Renal cortical epithelial cell (primary cell): ENCODE measurements at places on chromosomes 11 and 22. TPM values are rescaled to one million over a fixed set of nuclear protein-coding genes. Genes with fewer than 3 reads are reported as not detected.

GRCh38 chr11:35040221-35040942, 98.6 kb upstream of the CD44 start:
- peak; percentile 71 for DNase-seq

- no peak for DNase-seq
These were observed 45.4 kb downstream of the MYO7A start for GRCh38 chr11:77173494-77173893.

DNA sequence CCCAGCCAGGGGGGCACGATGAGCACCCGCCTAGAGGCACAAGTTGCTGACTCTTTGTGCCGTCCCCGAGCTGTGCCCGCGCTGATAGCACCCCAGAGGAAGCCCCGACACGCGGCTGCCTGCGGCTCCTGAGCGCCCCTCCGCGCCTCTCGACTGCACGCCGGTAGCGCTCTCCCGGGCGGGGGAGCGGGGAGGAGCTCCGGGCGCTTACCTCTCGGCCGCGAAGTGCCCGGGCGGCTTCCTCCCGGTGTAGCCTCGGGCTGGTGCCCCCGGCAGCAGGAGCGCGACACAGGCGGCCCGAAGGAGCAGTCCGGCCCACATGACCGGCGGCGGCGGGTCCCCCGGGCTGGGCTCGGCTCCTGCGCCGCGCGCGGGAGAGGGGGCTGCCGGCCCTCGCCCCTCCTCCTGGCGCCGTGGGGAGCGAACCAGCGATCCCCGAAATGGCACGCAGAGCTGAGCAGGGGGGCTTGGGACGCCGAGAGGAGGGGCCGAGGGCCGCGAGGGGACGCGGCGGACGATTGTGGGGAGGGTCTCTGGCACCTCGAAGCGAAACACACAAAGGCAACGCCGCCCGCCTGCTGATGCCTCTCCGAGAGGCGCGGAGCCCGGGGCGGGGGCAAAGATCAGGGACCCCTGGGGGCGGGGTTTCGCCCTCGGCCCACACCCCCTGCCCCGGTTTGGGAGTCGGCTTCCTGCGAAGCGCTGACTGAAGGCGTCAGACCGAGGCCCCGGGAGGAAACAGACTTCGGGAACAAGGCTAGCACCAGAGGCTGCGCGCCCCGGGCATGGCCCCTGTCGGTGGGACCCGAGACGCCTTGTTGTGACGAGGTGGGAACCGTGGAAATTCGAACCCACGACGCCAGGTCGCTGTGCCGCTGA, at the start of gene VWCE:
Gene VWCE, minus strand, starts transcription at position 600 of the 879 bp plus-strand sequence. Its CDS starts 279 bp downstream, at position 321.
- DNase-seq: no peak

DNA sequence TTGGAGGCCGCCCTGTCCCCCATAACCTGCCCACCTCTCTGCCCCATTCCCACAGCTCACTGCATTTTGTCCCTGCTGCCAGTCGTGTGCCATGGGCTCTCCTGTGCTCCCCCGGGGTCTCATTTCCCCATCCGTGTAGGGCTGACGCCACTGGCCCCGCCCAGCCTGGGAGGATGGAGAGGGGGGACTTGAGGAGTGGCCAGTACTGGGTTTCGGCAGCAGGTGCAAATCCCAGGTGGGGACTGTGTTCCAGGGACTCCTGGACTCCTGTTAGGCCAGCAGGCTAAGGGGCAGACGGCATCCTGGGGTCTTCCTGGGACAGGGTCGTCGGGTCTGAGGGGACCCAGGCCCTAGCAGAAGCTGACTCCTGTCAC, 1.2 kb upstream of the MYO7A start:
- DNase-seq: no peak

DNA sequence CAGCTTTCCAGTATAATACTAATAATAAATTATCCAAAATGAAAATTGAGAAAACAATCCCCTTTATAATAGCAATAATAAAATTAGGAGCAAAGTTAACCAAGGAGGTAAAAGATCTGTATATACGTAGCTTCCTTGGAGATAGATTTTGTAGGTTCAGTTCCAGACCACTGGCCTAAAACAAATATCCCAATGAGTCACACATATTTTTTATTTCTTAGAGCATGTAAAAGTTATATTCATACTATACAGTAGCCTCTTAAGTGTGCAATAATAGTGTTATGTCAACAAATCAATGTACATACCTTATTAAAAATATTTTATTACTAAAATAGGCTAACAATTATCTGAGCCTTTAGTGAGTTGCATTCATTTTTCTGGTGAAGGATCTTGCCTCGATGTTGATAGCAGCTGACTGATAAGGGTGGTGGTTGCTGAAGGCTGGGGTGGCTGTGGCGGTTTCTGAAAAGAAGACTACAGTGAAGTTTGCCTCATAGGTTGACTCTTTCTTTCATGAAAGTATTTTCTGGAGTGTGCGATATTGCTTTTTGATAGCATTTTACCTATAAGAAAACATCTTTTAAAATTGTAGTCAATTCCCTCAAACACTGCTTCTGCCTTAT, 178.5 kb downstream of the ARHGAP42 start:
- no peak for DNase-seq

- no peak for DNase-seq
These were observed 8.2 kb downstream of the WEE1 start for GRCh38 chr11:9581556-9582161.

- DNase-seq: peak; percentile 72
These were observed 14.4 kb upstream of the CDC42EP1 start for GRCh38 chr22:37545703-37546436.

DNA sequence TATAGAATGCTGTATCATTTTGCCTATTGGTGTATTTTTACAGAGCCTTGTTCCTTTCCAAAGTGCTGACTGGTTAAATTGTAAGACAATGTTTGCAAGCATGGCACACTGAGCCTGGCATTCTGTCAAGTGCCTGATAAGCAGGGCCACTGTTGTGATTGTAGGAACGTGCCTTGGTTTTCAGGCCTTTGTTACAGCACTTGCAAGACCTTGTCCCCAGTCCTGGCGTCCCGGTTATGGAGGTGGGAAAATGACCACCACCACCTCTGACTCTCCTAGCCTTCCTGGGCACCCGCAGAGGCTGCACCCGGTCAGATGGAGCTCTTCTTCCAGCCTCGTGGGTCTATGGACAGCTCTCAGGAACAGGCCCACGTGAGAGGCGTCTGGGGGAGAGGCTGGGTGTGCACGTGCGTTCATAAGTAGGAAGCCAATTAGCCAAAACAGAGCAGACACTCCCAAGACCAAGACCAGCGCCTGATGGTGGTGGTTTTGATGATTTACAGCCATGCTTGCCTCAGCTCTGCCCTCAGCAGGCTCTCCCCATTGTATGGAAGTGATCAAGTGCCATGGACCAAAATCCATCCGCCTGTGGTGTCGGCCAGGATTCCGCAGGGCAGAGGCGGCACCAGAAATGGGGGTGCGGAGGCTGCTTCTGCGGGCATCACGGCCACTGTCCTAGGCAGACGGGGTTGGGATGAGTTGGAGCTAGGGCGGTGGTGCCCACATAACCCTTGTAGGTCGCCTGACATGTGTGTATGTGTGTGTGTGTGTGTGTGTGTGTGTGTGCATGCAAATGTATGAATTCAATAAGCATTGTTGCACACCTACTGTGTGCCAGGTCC, 89.8 kb downstream of the RTL6 start:
- no peak for DNase-seq

DNA sequence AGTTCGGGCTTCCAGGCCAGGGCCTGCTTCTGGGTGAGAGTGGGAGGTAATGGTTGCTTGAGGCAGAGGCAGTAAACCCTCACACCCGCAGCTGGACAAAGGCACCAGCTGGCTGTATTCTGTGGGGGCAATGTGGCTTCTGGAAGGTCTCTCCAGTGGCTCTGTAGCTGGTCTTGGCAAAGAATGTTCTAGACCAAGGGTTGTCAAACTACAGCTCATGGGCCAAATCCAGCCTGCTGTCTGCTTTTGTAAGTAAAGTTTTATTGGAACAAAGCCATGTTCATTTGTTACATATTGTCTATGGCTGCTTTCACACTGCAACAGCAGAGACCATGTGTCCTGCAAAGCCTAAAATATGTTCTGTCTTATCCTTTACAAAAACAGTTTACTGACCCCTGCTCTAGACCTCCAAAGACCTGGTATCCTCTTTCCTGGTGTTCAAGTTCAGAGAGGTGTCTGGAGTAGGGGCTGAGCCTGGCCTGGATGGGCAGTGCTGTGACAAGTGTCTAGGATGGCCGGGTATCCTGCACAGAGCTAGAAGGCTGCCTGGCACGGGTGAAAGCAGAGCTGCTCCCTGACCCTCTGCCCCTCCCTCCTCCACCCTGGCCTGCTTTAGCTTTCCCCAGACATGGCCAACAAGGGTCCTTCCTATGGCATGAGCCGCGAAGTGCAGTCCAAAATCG, 3.4 kb downstream of the TAGLN start:
- no peak for DNase-seq

- peak; percentile 74 for DNase-seq
These were observed 188.0 kb downstream of the MAML2 start for GRCh38 chr11:96154802-96155520.

DNA sequence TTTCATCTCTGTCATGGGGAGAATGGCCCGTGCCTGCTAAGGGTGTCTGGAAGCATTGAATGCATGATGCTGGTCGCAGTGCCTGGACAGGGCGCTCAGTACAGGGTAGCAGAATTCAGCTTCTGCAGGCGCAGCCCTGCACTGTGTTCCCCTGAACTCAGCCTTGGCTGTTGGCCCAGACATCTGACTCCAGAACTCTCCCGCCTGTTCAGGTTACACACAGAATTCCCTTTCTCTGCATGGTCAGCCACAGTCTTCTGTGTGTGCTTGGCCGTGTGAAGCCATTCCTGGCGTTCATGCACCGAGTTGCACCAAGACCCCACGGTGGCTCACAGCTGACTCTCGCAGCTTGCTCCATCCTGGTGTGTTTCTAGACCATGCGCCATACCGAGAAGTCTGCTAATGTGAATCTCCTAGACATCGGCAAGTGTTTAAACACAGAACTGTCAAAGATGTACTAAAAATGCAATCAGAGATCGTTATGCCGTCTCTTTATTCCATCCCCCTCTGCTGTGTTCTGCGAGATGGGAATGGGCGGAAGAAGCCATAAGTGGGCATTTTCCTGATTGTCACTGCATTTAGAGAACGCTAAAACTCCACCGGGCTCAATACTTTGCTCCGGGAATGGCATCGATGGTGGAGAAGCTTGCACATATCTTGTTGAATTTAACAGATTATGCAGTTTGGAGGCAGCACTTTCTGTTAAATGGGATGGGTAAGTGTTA, 55.6 kb downstream of the MPPED1 start:
- no peak for DNase-seq

GRCh38 chr11:92329646-92330045, 105.0 kb downstream of the FAT3 start:
- peak; percentile 57 for DNase-seq

- DNase-seq: no peak
These were observed 830.3 kb downstream of the TBC1D22A start for GRCh38 chr22:47592791-47593190.

GRCh38 chr22:47102081-47102480, 339.6 kb downstream of the TBC1D22A start:
- DNase-seq: no peak

DNA sequence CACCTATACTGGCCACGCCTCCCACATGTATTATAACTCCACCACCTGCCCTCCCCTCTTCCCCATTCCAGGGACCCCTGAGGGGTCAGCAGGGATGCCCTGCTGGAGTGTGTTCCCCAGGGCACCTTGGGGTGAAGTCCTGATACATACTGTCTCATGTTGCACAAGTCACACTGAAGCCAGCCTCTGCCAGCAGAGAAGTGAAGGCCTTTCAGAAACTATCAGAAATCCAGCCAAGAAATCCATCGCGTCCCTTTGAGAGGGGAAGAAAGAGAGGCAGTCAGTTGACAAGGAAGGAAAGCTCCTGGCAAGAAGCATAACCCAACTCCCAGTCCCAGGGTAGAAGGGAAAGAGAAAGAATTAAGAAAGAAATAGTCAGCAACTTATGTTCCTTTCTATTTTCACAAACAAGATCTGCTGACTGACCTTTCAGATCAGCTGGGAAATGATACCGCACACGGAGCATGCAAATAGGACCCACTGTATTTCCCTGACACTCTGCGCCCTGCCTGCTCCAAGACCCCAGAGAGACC, 45.2 kb downstream of the SC5D start:
- DNase-seq: no peak

DNA sequence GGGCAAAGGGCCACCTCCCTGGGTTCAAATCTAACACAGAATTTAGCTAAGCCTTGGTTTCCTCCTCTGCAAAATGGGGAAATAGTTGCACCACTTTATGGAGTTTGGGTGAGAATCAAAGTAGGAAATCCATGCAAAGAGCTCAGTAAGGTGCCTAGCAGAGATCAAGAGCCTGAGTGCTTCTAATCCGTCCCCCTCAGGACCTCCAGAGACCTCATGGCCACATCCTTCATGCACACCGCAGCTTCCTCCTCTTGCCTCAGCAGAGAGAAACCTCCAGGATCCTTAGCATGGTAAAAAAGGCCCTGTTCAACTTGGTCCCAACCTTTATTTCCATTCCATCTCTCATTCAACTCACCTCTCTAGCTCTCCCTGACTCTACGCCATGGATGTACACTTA, 37.8 kb upstream of the NAV2 start:
- DNase-seq: no peak

- no peak for DNase-seq
These were observed 65.5 kb downstream of the GRIK4 start for GRCh38 chr11:120577041-120577440.

GRCh38 chr22:46522797-46523196, 14.6 kb downstream of the CELSR1 start:
- DNase-seq: no peak

GRCh38 chr11:9302448-9302847, 11.9 kb downstream of the TMEM41B start:
- DNase-seq: peak; percentile 67

GRCh38 chr11:69351460-69351859, 57.5 kb downstream of the MYEOV start:
- DNase-seq: peak; percentile 75

- no peak for DNase-seq
These were observed 7.0 kb downstream of the TNNI2 start for GRCh38 chr11:1845561-1846452.

- no peak for DNase-seq
These were observed 90.6 kb downstream of the TMEM135 start for GRCh38 chr11:87128372-87128771.

DNA sequence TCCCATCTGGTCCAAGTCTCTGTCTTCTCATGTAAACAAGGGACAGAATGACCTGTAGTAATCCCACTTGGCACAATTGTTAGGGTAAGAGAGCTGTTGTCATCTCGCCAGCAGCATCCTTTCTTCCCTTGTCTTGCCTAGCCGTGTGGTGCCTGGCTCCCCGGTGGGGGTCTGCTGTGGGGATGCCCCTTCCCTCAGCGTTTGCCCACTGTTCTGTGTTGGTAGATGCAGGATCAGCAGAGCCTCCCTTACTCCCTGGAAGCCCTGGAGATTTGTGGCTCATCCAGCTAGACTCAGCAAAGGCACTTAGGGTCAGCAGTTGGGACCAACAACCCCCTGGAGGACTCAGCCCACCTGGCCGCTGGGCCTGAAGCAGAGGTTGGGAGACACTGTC, 13.0 kb downstream of the ACO2 start:
- no peak for DNase-seq

The IGF2 gene
- total RNA-seq: 0.75 TPM in 1 of 2 replicates, not detected in the other

The BIRC3 gene
- 69.9 and 130 TPM in 2 replicates for total RNA-seq

The CACNA1I gene
- 0.10 TPM in 1 of 2 replicates, not detected in the other for total RNA-seq

The GGTLC2 gene
- total RNA-seq: not detected in 2 replicates

The FOLR1 gene
- 23.3 and 108 TPM in 2 replicates for total RNA-seq

The YPEL4 gene
- 0.35 TPM in 1 of 2 replicates, not detected in the other for total RNA-seq

The GNB1L gene
- 4.9 and 7.3 TPM in 2 replicates for total RNA-seq
